Left renal pelvis (tissue), 4 donors: ENCODE measurements at places on chromosomes 6 and 20. TPM values are rescaled to one million over a fixed set of nuclear protein-coding genes. Genes with fewer than 3 reads are reported as not detected.
A peak's percentile ranks its signal among the peaks of the same experiment; 100 is the strongest.

DNA sequence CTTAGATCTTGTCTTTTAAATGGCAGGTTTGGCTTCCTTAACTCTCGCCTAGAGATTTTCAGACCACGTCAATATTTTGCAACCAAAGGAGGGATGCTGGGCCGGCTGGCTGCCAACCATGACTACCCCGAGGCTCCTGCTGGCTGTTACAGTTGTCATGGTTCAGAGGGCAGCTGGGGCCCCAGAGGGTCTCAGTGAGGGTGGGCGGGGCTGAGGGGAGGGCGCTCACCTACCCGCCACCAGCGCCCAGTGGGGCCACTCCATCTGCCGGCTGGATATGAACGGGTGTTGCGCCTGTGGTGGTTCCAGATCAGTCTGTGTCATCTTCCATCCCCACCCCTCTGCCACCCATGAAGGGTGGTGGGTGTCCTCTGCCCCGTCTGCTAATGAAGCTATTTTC is 12.3 kb downstream of the GPR31 start:
- DNase-seq, result no peak

DNA sequence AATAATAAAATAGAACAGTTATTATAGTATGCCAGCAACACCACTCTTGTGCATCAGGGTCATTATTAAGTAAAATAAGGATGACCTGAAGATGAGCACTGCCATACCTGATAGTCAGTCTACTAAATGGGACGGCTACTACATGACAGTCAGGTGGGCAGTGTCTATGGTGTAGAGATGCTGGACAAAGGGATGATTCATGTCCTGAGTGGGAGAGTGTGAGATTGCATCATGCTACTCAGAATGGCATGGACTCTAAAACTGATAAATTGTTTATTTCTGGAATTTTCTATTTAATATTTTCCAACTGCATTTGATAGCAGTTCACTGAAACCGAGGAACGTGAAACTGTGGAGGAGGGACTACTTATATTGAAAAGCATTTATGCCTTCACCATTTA is 38.8 kb downstream of the SNX9 start:
- DNase-seq, result no peak

- DNase-seq, result no peak
Observed at GRCh38 chr6:17233531-17233930, 47.6 kb upstream of the RBM24 start.

GRCh38 chr20:57351042-57351783 is at the start of gene RAE1:
RAE1 (plus strand) TSS chr20:57351255; CDS start chr20:57354039, 2,784 bp downstream.
- DNase-seq, result peak; percentile 79

DNA sequence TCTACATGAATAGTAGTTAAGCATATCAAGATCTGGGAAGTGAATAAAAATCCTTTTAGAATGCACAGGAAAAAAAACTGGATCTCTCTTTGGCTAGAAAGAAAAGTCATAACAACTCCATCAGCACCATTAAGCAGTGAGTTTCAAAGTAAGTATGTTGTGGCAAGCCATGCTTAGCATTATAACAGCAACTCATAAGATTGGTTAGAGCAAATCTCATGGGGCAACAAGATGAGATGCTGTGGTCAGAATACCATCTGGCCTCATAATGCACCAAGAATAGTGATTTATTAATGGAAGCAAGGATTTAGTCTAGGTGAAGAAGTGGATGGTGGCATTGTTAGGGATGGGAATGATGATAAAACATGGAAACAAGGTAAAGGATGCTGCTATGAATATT is 159.4 kb downstream of the PHF3 start:
- DNase-seq, result no peak

- DNase-seq, result no peak
Observed at GRCh38 chr6:155502393-155502792, 46.8 kb upstream of the NOX3 start.

DNA sequence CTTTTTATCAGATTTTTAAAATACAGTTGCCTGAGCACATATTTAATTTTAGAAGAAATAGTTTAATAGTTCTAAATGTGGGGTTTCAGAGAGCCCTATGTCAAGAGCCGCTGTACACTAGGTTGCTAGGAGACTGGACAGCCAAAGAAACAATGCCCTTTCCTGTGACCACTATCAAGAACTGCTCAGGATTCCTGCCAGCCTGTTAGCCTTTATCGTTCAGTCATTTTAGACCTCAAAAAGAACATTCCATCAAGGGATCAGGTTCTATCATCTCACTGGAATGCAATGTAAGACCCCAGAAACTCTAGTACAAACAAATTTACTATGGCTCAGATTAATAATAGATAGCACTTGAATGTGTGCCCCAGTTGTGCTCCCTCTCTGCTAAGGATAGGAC is 181.2 kb upstream of the CCN2 start:
- DNase-seq, result no peak

DNA sequence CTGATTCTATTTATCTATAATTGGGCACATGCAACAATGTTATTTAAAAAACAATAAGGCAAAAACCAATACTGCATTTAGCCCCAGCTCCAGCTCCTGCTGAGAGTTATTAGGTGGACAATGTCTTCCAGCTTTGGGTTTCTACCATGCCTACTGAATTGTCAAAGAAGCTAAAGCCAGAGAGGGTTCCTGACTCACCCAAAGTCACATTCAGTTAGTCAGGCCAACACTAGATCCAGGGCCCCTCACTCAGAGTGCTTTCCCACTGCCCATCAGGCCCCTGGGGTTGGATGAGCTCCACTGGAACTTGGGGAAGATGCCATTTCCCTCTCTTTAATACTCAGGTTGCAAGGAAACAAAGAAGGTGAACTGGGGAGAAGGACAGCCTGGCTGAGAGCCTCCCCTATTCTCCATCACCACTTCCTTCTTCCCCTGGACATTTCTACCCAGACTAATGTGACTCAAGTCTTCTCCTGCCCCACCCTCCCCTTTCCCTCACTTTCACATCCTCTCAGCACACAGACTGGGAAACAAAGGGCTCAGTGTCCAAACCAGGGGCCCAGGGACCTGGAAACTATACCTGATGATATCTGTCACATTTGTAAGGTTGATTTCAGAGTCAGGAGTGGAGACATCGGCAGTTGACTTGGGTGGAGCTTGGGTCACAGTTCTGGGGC is 6.0 kb downstream of the TREM1 start:
- DNase-seq, result no peak

DNA sequence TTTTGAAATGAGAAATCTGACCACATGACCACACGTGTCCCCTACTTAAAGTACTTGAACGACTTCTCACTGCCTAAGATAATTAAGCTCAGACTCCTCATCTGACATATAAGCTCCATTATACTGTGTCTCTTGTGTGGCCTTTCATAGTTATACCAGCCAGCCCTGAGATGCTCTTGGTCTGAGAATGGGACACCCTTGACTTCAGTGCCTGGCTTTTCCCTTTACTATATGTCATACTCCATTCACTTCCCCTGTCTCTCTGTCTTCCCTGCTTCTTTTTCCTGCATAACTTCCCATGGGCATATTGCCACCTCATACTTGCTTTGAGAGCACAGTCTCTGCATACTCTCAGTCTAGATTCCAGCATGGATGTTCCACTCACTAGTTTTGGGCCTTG is 53.4 kb upstream of the TINAG start:
- no peak for DNase-seq

GRCh38 chr20:63573647-63574131 is 350 bp downstream of the HELZ2 start:
- no peak for DNase-seq

GRCh38 chr6:72709431-72709830 is 87.6 kb downstream of the KCNQ5 start:
- DNase-seq, result no peak

GRCh38 chr6:91020744-91021143 is 433.9 kb upstream of the MAP3K7 start:
- DNase-seq, result no peak

- DNase-seq, result no peak
Observed at GRCh38 chr6:136526937-136527336, 23.3 kb downstream of the MAP7 start.

GRCh38 chr6:16438718-16439591 is 200.6 kb downstream of the GMPR start:
- no peak for DNase-seq

DNA sequence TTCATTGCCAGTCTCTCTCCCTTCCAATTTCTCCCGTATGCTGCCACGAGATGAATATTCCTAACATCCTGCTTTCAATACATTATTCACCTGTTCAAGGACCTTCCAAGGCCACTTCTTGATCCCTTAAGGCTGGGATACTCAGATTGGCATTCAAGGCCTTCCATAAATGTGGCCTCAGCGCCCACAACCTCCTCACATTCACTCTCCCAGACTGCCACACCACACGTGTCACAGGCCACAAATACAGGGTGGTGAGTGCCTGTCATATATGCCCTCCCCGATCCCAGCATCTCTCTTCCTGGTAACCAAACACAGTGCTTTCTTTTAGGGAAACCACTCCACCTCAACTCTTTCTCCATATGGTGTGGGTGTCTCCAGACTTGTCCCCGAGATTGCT is 55.5 kb downstream of the TTI1 start:
- no peak for DNase-seq

DNA sequence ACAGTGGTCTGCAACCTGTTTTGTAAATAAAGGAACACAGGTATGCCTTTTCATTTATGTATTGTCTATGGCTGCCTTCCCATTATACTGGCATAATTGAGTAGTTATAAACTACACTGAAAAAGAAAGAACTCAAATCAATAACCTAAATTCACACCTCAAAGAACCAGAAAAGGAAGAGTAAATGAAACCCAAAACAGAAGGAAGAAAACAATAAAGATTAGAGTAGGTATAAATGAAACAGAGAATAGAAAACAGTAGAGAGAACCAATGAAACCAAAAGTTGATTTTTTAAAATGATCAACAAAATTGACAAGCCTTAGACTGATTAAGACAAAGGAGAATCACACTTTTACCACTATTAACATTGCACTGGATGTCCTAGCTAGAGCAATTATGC is 34.7 kb downstream of the FAM184A start:
- no peak for DNase-seq

DNA sequence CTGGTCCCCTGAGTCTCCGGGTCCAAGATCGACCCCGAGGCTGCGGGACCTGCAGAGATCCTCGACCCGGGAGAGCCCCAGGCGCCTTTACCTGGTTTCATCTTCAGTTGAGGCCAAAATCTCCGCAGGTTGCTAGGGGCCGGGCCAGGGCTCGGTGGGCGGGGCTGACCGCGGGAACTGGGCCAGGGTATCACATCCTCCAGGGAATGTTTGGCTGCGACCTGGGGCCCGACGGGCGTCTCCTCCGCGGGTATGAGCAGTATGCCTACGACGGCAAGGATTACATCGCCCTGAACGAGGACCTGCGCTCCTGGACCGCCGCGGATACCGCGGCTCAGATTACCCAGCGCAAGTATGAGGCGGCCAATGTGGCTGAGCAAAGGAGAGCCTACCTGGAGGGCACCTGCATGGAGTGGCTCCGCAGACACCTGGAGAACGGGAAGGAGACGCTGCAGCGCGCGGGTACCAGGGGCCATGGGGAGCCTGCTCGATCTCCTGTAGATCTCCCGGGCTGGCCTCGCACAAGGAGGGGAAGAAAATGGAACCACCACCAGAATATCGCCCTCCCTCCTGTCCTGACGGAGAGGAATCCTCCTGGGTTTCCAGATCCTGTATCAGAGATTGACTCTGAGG is 53.8 kb upstream of the POLR1H start:
- no peak for DNase-seq

GRCh38 chr6:157099912-157100593 is 223.3 kb downstream of the TMEM242 start:
- DNase-seq, result no peak

DNA sequence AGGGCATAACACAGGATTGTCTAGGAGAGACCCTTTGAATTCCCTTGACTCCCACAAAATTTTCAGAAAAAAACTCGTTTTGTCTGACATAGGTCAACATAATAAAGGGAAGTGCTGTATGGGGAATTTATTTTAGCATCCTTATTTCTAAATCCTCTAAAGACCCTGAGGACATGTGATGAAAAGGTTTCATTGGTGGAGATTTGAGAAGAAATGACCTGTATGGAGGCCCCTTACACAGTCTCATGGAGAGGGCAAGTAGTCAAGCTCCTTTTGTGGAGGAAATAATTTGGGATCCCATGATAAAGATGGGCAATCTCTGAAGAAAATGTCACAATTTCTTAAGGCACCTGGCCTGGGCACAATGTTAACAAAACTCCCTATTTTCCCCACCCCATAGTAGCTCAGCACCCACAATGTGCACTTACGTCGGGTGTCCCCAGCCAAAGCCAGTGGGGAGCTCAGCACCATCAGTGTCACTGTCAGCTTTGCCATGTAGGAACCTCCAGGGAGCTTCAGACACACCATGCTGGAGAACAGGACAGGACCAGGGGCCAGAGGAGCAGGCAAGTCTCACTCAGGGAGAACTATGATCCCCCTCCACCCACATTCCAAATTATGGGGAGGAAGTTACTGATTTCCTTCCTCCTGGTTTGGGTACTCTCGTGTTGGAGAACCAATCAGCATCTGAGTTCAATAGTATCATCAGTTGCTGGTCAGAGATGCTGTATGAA is at the start of gene HLA-DRB5:
Gene HLA-DRB5 (minus strand): TSS at position 591 of the 734 bp plus-strand sequence. CDS start 63 bp downstream, at position 528.
- no peak for DNase-seq

DNA sequence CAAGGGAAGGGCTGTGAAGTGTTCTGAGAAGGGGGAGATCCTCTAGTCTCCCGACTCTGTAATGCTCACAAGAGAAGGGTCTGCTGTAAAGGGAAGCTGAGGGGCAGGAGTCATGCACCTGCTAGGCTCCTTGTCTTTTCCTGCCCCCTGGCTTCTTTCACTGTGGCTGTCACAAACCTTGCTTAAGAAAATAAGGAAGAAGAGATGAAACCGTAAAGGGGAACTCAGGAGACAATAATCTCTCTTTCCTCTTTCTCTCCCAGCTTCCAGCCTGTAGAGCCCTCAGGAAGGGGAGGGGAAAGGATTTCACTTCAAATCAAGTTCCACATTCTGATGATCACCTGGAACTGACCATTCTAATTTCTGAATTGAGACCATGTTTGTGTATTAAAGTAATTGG is 26.3 kb downstream of the SLC13A3 start:
- no peak for DNase-seq

DNA sequence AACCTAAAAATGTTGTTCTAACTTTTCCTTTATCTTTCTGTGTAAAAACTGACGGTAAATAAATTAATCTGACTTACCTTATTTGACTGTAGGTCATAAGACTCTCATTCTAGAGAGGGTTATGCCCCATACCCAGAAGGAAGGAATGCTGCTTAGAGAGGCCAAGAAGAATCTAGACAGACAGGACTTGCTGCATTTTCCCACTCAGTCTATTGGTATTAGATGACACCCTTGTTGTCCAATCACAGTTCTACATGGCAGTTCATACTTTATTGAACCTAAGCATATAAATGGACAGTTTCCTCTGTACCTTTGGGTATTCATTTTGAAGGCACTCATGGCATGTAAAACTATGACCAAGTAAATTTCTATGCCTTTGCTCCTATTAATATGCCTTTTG is 359.6 kb upstream of the ID4 start:
- DNase-seq, result no peak

GRCh38 chr20:59783641-59784010 is 149.8 kb downstream of the SYCP2 start:
- no peak for DNase-seq

Gene BIRC7
- 2.8 TPM for polyA plus RNA-seq

Gene ENPP5
- 16.1 TPM for polyA plus RNA-seq

Gene TRERF1
- 16.8 TPM for polyA plus RNA-seq

Gene HLA-DPA1
- 17.9 TPM for polyA plus RNA-seq

Gene SLC22A16
- 3.1 TPM for polyA plus RNA-seq

Gene BCAS1
- polyA plus RNA-seq, result 5.9 TPM

Gene SLC17A9
- 2.5 TPM for polyA plus RNA-seq

Gene MAS1
- 0.04 TPM for polyA plus RNA-seq
